ENCODE measurements at places on chromosomes 1 and 21. TPM values are rescaled to one million over a fixed set of nuclear protein-coding genes. Genes with fewer than 3 reads are reported as not detected.

- DNase-seq, result no peak
Observed at GRCh38 chr1:168116327-168116799, 20.4 kb downstream of the GPR161 start.

- DNase-seq, result no peak
Observed at GRCh38 chr1:25501235-25502058, 42.0 kb upstream of the LDLRAP1 start.

DNA sequence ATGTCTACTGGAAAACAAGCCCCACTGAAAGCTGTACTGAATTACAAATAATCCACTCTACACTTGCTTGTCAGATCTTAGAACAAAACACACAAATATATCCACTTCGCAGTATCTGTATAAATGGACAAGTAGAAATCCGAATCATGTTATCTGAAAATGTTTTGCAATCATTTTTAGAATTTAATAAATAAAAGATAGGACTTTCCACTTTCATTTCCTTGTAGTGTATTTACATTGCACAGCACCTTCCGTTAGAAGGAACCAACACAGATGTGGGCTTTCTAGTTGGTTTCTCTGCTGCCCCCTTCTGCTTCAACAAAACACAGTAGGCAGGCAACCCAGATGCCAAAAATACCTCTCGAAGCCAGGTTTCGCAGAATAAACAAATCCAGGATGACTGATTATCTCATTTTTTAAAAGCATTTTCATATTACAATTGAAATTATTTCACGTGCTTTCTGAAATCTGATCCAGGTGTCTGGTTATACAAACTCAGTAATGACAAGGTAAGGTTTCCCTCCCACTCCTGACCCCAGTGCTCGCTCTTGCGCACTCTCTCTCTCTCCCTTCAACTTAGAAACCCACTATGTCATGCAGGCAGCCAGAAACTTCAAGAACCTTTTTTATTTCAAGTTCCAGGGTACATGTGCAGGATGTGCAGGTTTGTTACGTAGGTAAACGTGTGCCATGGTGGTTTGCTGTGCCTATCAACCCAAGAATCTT is 389.9 kb downstream of the SMYD3 start:
- no peak for DNase-seq

- no peak for DNase-seq
Observed at GRCh38 chr1:243842161-243842560, 7.9 kb downstream of the AKT3 start.

HSD11B1 gene
- 6.0 TPM for total RNA-seq

Measured in sciatic nerve (tissue), 2 donors.